ENCODE measurements at places on chromosomes 2 and 18.

- DNase-seq = peak; percentile 11
Measured at GRCh38 chr2:26245810-26246209, 1.1 kb downstream of the HADHB start.

GRCh38 chr2:46492301-46492700, 12.9 kb downstream of the TMEM247 start:
- no peak for DNase-seq

GRCh38 chr18:75131381-75132000, 77.4 kb downstream of the PTGR3 start:
- no peak for DNase-seq

DNA sequence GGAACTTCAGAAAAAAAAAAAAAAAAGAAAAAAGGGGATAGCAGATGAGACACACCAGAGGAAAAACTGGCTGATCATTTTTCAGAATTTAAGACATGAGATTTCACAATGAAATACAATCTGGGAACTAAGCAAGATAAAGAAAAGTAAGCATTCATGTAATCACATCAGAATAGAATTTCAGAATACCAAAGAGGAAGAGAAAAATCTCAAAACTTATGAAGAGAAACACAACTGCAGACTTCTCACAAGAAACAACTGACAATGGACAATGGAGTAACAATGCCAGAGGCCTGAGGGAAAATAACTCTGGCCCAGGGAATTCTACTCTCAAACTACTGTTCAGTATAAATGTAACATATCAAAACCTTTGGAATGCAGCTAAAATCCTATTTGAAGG, 13.2 kb upstream of the RRM2 start:
- no peak for DNase-seq

DNA sequence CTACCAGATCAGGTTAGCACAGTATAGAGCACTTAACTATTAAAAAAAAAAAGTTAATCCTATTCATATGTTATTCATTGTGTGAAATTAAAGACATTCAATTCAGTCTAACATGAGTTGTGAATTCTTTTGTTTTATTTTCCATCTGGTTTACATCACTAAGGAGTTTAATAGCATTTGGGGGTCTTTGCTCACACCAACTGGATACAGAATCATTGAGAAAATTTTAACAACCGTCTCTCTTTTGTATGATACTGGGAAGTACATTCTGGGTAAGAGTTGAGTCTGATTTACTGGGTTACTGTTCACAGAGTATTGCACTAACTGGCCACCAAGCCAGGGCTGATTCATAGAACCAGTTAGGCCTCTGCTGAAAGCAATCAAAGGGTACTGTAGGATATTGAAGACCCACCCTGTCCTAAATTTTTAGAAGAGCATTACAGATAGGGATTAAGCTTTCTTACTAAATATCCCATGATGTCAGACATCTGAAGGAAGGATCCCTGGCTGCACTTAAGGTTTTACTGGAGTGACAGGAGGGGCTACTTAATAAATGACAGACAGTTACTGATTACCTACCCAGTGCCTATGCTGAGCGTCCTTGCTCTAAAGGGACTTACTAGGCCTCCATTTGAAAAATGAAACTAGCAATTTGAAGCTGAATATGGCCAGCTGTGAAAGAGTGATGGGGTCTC, 387.9 kb downstream of the SETBP1 start:
- DNase-seq = no peak

- no peak for DNase-seq
Measured at GRCh38 chr2:233535271-233535670, 31.3 kb downstream of the USP40 start.

- no peak for DNase-seq
Measured at GRCh38 chr2:108959401-108959800, 29.6 kb downstream of the EDAR start.

- DNase-seq = no peak
Measured at GRCh38 chr2:111634050-111634794, 249.8 kb downstream of the ANAPC1 start.

DNA sequence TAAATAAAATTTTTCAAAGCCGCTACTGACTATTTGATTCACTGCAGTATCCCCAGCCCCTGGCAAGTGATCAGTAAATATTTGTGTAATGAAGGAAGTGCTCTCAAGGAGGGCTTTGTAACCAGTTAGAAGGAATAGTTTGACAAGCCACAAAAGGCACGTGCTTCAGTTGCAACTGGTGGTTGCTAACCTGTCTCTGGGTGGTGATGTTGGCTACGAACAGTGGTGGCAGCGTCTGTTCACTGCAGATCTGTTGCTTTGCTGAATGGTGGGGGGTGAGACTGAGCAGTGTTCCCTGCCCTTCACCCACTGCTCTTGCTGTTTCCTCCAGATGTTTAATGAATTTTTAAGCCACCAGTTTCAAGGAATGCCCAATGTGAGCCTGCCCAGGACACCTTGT, 73.9 kb upstream of the SIX2 start:
- no peak for DNase-seq

DNA sequence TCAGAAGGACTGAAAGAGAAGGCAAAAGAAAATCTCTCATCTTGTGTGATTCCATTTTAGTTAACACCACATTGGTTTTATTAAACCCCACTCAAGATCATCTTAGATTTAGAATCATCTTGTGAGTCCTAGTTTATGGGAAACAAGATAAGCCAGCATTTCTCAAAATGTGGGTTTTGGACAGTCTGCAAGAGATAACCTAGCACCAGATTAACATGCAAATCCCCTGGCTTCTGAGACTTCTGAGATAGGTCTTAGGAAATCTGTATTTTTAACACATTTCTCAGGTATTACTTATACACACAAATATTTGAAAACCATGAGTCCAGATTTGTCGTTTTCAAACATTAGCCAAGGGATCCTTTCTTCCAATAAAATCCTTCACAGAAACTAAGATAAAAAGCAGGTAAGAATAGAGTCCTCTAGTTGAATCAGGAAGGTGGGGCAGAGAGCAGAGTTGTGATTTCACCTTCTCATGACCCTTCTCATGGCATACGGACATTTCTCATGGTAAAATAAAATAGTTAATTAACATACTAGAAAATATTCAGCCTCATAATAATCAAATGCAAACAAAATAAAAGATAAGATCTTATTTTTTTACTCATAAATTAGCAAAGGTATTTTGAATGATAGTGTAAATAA, 287.2 kb upstream of the FN1 start:
- DNase-seq = no peak

DNA sequence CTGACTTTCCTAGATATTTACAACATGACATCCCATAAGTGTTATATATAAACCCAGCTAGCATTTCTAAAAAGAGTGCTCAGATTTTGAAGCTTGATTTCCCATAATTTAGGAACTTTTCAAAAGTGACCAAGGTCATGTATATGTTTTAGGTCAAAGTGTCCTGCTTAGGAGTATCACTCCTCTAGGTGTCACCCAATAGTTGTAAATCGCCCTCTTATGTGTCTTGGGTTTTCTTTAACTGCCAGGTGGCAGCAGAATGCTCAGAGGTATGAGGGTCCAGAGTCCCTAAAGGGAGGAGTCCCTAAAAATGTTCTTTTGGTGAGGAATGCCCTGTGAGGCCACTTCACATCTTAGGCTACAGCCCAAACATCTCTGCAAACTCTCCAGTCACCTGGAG, 358.3 kb downstream of the CELF4 start:
- DNase-seq = no peak

DNA sequence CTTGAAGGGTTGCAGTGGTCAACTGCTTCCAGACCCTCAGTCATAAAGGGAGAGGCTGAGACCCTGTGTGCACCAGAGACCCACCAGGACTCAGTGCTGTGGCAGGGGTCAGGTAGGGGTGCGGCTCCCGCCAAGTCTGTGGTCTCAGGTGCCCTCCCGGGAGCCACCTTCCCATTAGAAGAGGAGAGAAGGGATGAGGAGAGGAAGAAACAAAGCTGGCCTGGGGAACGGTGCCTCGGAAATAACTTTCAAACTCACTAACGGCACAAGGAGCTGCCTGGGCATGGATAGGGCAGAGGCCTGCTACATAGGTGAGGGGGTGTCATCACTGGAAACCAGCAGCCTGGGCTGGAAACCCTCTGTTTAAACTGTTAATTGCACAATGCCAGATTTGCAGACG, 84.9 kb downstream of the TPO start:
- no peak for DNase-seq

GRCh38 chr2:186486651-186487647, 889 bp downstream of the ZC3H15 start:
- no peak for DNase-seq

DNA sequence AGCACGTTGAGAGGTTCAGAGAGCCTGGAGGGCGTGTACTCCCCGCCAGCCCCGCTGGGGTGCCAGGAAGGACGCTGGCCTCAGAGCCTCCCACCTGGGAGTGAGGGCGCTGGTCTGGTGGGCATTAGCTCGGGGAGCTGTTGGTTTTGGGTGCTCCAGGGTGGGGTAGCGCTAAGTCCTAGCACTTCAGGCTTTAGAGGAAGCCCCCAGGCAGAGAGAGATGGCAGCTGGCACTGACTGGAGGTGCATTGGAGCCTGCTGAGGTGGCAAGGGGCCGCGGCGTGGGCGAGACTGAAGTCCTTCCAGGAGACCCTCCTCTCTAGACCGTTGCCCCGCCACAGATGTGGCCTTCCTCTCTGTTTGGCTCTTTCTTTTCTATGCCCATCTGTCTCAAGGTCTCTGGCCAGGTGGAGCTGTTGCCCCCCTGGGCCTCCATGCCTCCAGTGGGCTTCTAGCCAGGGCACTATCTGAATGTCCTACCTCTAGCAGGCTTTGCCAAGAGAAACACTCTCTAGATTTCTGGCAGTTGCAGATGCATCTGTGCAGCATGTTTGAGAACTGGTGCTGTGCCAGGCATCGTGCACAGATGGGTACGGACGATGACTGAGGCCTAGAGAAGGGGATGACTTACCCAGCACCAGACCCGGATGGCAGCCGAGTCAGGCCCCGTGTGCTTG, 6.6 kb downstream of the CAPN10 start:
- no peak for DNase-seq

DNA sequence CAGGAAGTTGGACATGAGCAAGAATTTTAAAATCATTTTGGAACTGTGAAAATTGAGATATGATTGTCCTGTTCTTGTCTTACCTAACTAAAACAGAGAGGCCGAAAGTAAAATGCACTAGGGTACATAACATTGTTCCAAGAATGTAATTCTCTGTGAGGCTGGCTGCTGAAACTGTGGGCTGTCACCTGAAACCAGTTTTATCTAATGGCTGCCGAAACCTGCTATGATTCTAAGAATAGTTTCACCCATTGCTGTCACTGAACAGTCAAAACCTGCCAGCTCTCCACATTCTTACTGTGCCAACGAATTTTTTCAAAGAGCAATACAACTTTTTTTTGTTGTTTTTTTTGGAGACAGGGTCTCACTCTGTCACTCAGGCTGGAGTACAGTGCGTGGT, 119.3 kb upstream of the ZSWIM2 start:
- DNase-seq = no peak

GRCh38 chr2:191462370-191462769, 215.6 kb upstream of the NABP1 start:
- DNase-seq = no peak

DNA sequence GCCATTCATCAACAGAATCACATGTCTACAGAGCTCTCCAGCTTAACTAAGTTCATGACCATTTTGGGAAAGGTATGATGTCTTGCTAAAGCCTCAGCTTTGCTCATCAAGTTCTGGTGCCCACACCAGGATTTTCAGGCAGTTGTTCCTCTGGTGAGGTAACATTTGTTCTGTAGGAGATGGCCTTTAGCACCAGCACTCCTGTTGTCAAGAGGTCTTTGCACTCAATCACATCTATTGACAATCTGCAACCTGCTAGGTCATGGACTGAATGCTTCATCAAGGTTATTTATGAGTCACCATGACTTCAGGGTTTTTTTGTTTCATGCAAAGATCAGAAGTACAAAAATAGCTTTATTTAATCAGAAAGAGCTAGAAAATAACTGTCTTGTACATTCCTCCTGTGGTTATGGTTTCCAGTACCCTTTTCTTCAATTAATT, 36.6 kb upstream of the VIT start:
- DNase-seq = no peak

DNA sequence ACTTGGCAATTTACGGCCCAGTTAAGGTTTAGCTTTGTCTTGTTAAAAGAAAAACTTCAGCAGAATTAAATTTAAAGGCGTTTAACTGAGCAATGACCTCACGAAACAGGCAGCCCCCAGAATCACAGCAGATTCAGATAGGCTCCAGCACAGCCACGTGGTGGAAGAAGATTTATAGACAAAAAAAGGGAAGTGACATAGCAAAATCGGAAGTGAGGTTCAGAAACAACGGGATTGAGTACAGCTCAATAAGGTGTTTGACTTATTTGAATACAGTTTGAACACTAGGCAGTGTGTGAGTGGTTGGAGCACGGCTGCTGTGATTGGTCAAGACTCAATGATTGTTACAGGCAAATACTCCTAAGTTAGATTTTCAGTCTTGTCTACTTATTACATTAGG, 79.8 kb downstream of the MOGAT1 start:
- no peak for DNase-seq

DNA sequence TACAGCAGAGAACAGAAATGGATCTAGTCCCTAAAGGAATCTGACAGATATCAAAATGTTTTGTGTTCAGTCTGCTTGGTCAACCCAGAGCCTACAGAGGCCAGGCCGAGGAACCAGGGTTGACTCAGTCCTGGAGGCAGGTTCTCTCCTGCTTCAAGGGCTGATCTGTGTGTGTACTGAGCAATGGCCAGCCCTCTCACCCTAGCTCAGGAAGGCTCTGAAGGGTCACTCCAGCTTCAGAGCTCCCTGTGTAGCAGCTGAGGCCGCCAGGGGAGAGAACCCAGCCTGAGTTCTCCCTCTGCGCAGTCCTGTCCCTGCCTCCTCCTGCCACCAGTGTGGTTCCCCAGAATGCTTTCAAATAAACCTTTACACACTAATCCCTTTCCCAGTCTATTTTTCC, 41.1 kb downstream of the NEURL3 start:
- no peak for DNase-seq

GRCh38 chr2:19868701-19869580, 32.8 kb downstream of the TTC32 start:
- peak; percentile 79 for DNase-seq

DNA sequence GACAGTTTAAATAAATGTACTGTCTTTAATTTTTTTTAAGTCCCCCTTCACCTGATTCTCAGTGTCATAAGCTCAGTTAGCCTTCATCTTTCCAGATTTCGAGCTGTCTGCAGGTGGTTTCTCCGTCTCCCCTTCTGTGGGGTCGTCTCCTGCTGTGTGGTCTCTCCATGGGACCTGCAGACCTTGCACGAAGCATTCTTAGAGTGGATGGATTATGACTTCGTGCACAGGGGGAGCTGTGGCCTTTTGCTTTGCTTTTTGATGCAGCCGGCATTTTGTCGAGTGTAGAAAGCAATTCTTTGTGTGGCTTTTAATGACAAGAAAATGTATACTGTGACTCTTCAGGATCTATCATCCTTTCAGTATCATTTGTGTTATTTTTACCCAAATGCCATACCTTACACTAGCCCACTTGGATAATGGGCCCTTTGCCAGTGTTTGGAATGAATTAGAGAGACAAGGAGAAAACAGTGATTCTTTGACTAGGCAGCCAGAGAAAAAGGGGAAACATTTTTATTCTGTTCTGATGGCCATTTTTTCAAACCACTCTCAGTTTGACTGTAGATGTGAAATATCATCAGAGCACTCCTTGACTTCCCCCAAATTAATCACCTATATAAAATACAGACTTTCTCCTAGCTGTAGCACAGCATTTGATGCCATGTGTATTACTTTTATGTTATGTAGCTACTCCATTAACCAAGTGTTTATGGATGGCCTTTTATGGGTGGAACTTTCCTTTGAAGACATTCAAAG, 54.3 kb downstream of the ITGA6 start:
- DNase-seq = no peak
